Caco-2 (cell line): ENCODE measurements at places on chromosomes 12 and 14.

- no peak for DNase-seq
Measured at GRCh38 chr12:23356927-23357708, 592.4 kb downstream of the SOX5 start.

DNA sequence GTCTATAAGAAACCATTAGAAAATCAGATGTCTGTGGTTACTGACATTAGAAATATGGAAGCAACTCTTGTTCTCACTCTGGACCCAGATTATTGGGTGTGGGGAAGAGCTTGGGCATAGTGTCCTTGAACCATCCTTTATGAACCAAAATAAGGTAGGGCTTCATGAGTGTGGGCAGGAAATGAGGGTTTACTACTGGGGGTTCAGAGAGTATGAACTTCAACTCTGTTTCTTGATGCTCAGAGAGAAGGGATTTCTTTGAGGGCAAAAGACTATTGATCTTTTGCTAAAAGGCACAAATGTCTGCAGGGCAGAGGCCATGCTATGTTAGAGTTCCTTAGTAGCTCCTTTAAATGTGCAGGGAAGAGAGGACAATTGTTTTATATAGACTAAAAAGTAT is 183.3 kb upstream of the ATP2B1 start:
- DNase-seq, result no peak

DNA sequence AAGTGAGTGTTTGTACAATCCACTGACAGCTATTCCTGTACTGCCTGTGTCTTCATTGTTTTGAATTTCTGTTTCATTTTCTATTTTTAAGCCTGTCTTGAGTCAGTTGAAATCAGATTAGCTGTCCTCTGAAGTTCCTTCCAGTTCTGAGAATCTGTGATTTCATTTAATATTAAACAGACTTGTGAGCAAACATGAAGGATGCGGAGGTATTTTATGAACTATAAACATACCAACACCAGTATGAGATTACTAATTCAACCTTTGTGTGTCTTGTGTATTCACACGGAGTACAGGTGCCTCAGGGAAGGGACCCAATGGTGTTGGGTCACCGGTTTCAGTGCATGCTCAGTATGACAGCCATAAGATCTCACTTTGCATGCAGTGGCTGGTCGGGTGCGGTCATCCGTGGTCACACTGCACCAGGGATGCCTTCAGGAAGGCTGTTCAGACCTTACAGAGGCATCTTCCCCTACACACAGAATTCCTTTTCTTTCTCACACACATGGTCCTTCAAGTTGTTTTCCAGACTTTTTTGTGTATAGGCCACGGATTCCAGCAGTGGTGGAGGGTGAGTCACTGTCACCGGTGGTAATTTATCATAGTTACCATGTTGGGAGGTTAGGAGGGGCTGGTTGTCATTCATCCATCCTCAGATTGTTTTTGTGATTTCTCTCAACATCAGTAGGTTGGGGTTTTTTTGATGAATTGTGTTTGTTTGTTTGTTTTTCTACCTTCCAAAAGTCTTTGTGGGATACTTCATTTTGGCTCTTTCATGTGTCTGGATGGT is 103.0 kb upstream of the SFSWAP start:
- DNase-seq, result no peak

GRCh38 chr14:91744068-91744480 is 12.2 kb upstream of the CATSPERB start:
- no peak for DNase-seq

DNA sequence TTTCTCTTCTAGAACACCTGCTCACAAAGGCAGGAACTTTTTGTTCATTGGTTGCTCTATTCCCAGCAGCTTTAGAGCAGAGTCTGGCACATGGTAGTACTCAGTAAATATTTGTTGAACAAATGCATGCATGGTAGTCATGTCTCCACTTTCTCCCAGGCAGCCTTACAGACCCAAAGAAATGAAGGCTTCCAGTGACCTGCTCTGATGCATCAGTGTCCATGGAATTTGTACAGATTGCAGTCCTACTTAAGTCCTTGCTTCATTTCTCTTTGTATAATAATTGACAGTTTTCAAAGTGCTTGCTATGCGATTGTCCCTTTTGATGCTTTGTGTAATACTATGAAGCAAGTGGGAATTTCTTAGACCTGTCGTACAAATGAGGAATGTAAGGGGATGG is 119.6 kb downstream of the DERA start:
- DNase-seq, result peak; percentile 80

GRCh38 chr12:33587354-33587753 is 147.7 kb upstream of the SYT10 start:
- DNase-seq, result no peak

DNA sequence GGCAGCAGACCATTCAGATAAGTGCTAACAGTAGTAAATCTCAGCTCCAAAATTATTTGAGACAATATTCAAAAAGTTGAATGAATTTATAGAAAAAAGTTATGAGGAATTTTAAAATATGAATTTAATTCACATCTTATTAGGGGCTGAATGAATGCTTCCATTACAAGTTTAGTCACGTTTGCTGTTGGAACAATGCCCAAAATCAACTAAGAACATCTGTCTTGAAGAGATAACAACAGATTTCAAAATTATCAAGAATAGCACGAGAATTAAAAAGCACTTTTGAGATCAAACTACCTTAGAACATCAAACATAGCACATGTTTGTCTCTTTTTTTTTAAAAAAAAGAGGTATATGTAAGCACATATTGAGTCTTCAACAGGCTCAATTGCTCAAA is 115.4 kb upstream of the PPFIA2 start:
- DNase-seq, result no peak

- no peak for DNase-seq
Measured at GRCh38 chr12:38736821-38737220, 168.6 kb downstream of the CPNE8 start.

DNA sequence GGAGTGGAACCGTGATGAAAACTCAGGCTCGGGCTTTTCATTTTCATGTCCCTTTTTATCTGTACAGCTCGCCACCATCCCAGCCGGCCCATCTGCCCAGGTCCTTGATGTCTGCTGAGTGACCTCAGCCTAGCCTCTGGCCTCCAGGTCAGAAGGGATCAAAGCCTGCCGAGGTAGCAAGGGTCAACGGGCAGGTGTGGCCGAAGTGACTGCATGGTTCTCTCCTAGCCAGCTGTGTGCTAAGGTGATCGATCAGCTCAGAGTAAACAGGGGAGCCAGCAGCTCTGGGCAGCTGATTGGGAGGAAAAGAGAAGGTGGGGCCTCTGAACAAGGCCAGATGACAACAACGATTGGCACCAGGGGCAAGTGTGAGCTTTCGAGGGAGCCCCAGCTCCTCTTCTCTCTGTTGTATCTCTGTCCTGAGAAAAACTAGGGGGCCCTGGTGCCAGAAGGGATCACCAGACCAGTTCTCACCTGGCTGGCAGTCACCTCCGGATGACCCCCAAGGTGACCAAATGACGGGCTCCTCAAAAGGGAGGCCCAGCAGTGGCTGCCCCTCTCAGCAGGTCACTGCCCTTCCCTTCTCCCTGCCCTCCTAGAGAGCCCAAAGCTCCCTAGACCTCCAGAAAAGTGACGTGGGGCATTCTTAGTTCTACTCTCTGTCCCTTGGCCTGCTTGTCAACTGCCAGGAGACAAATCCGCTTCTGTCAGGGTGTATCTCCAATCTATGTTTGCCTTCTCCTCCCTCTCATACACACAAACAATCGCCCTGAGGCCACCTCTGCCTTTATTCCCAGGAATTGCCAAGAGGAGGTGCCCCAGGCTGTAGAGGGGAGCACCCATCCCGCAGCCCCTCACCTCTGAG is 3.4 kb downstream of the SLC6A12 start:
- peak; percentile 70 for DNase-seq

DNA sequence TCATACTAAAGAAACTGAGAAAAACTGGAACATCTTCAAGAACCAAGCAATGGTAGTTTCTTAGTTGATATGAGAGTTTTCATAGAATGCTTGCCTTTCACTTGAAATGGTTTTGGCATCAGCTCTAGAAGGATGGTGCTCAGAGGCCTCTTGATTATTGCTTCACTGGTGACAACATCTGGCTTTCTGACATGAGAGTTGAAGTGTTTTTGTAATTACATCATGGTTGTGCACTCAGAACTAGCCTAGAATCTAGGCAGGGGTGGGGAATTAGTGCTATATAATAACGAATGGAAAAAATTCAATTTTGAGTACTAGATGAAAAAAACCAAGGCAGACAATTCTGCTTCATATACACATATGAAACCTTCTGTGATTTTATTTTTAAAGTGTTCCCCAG is 172.8 kb upstream of the LMNTD1 start:
- DNase-seq, result no peak

DNA sequence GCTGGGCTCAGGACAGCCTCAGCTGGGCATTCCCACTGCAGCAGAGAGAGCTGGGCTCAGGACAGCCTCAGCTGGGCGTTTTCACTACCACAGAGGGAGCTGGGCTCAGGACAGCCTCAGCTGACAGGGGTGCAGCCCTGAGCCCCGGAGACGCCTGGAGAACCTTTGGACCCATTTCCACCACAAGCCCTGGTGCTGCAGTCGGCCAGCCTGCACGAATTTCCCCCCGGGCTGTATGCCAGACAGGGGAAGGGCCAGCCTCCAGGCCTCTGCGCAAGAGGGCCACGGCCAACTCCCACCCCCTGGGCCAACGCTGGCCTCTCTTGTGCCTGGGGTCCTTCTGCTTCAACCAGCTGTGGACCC is 2.6 kb upstream of the C14orf180 start:
- DNase-seq, result peak; percentile 79

DNA sequence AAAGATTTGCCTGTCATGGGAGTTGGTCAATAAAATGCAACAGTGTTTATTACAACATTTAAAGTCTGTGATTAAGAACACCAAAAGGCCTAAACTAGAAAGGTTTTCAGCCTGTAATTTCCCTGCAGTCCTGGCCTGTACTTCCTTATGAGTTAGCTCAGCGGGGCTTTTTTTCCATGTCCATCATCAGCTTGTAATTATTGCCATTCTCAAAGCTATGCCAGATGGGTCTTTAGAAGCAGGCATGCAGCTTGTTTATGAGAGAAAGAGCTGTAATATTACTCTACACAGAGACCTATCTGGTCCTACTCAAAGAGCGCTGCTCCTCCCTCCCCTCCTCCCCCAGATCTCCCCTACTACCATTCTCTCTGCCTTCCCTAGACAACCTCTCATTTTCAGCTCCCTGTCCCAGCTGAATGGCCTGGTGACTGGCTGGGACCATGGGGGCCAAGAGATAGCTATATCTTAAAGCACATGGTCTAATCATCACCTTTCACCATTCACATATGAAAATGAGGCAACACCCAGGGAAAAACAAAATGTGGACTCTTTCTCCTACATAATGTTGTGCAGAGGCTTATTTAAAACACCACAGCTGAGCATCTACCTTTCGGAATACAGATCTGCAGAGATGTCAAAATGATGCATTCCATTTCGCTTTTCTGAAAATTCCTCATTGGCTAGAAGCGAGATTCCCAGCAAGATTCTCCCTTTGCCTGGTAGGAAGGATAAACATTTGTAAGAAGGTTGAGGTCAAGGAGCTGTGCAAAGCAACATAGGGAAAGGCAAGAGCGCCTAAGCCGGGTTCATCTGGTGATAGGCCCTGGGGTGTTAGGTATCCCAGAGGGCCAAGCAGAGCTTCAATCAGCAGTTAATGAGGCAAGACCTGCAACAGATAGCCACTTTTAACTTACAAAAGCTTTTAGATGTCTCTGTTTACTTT is 209.7 kb upstream of the CDKN3 start:
- no peak for DNase-seq

GRCh38 chr14:68599896-68600610 is 192.8 kb downstream of the ZFP36L1 start:
- no peak for DNase-seq

DNA sequence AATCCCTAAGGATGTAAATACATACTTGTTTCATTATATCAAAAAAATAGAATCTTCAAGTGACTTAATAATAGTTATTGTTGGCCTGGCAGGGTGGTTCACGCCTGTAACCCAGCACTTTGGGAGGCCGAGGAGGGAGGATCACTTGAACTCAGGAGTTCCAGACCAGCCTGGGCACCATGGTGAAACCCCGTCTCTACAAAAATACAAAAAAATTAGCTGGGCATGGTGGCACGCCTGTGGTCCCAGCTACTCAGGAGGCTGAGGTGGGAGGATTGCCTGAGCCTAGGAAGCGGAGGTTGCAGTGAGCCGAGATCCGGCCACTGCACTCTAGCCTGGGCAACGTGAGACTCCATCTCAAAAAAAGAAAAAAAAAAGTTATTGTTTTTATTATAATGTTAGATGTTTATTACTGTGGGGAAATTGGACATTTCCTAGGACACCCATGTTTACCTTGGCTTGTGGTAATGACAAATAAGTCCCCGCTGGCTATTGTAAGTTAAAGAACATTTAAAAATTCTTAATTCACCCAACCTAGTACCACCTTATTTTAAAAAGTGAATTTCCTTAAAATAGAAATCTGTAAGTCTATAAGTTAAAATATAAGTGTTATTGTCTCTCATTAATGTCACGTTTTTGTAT is 1.8 kb downstream of the USP15 start:
- DNase-seq, result no peak

- DNase-seq, result peak; percentile 99
Measured at GRCh38 chr12:49347311-49348193, 864 bp downstream of the DNAJC22 start.

- no peak for DNase-seq
Measured at GRCh38 chr12:114682106-114682784, 1.7 kb downstream of the TBX3 start.

DNA sequence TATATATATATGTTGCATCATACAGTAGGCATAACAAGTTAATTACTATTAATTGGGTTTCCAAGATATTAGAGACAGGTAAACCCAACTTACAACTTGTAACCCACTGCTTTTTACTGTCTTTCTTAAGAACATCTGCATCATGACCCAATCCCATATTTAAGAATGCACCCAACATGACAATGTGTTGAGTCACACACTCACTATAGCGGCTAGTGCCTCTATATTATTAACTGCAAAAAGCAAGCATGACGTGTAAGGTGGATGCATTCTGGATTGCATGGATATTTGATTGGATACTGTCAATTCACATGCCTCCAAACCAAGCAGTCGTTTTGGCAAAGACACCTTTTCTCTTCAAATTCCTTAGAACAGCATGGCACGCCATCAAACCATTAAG is 68.2 kb downstream of the KSR2 start:
- DNase-seq, result no peak

- no peak for DNase-seq
Measured at GRCh38 chr12:82019533-82019932, 260.4 kb upstream of the PPFIA2 start.

GRCh38 chr12:72053604-72054003 is 115.0 kb downstream of the TPH2 start:
- DNase-seq, result peak; percentile 54

- no peak for DNase-seq
Measured at GRCh38 chr12:12157424-12157823, 86.7 kb downstream of the BCL2L14 start.

GRCh38 chr14:69612014-69612782 is 802 bp downstream of the SUSD6 start:
- no peak for DNase-seq

GRCh38 chr12:50506753-50507473 is 2.1 kb downstream of the DIP2B start:
- no peak for DNase-seq

GRCh38 chr14:37138898-37139297 is 33.5 kb downstream of the SLC25A21 start:
- no peak for DNase-seq

DNA sequence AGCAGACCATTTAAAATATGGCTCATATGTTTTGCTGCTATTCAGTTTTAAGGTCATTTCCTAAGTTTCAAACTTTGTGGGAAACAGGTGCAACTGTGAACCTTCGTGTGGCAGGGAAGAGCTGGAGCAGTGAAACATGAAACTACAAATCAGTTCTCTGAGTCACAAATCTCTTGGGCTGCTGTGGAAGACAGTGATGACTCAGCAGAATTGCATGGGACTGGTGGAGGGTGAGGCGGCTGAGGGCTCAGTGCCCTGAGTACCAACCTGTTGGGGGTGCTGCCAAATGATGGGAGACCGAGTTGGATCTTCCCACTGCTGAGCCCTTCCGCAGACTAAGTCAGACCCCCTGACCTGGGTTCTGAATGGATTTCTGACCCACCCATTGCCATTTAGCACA is 8.4 kb upstream of the CALM1 start:
- no peak for DNase-seq
